ENCODE measurements at places on chromosomes 1 and 21.

DNA sequence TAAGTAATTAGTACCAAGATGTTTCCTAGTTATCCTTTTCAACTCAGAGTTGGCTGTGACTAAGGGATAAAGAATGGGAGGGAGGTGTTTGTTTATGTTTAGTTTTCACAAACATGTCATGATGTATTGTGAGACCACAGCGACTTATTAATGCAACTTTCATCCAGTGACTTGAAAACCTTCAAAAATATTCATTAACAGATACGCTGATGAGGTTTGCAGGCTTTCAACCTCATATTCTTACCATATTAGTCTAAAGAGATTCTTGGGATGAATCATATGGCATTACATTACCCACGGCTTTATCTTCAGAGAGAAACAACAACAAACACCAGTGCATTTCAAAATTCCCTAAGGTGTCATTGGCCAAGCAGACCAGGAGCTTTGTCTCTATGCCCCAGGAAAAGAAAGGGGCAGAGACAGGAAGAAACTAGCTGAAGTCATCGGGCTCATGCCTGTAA lies 36.4 kb downstream of the PALMD start:
- no peak for DNase-seq

- DNase-seq: peak; percentile 83
These were observed 85.1 kb downstream of the KCNN3 start for GRCh38 chr1:154784924-154785531.

DNA sequence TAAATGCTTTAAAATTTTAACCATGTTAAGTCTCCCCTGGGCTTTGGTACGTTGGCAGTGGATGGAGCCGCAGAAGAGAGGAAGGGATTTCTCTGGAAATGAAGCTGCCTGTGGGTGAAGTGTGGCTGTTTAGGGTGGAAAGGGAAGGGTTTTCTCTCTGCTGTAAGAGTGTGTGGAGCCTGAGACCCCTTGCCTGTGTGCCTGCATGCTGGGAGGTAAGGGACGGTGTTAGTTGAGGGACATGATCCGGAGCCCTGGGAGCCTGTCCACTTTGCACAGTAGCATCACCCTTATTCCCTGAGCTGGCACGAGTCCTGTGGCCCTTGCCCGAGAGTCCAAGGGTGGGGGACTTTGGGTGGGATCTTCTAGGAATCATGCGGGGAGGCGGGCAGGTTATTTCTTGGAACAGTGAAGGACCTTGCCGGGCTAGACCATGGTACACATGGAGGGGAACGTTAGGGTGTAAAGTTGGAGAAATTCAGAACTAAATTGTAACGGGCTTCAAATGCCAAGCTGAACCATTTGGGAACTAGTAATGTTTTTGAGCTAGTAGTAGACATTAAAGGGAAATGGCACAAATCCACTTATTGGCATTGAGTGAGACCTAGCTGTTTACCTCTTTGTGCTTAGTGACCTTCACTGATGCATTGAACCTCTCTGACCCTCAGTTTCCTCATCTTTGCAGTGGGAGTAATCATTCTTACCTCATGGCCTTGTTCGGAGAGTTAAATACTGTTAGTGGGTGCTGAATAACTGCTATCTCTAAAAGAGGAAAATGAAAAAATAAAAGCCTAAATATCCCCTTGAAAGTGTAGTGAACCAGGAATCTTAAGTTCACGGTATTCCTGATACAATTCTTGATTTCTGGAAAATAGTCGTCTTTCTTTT lies 3.5 kb downstream of the GALNT2 start:
- no peak for DNase-seq

- DNase-seq: peak; percentile 39
These were observed 2.7 kb upstream of the OLIG2 start for GRCh38 chr21:33022828-33023573.

DNA sequence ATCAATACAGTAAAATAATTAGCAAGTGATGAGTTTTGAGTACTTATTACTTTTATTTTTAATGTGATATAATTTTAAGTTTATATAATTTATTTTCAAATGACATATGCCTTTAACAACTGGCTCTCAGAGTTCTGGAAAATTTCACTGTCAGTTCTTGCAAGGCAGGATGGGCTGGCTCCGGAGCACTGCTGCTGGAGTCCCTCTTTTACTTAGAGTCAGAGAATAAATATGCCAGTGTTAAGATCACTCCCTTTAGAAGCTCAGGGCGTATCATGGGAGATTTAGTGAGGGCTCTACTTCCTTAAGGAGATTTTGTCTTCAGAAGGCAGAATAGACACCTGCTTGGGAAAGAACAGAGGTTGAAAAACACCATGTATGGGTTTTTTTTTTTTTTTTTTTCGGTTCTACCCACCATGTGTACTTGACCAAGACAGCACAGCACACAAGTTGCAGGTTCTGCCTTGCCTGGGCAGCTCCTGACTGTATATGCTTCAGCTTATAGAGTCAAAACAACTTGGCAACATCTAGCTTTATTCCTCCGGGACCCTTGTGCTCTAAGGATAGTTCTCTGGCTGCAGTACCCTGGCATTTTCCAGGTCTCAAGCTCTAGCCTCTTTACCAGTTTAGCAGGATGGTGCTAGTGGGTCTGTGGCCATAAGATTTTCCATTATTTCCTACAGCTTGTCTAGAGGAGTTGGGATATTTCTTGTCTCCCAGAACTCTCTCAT lies 29.7 kb upstream of the FMOD start:
- peak; percentile 45 for DNase-seq

DNA sequence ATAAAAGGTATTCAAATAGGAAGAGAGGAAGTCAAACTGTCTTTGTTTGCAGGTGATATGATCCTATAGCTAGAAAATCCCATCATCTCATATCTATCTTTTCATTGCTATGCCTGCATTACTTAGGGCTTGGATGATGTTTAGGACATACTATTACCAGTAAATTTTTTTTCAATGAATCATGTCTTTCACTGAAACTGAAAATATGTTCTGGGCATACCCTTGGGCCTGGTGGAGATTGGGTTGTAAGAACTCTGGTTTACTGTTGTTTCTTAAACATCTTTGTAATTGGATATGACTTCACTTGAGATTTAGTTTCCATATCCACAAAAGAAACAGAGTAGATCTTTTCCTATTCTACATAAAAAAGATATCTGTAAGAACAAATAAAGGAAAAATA lies 502.2 kb upstream of the PRMT6 start:
- no peak for DNase-seq

DNA sequence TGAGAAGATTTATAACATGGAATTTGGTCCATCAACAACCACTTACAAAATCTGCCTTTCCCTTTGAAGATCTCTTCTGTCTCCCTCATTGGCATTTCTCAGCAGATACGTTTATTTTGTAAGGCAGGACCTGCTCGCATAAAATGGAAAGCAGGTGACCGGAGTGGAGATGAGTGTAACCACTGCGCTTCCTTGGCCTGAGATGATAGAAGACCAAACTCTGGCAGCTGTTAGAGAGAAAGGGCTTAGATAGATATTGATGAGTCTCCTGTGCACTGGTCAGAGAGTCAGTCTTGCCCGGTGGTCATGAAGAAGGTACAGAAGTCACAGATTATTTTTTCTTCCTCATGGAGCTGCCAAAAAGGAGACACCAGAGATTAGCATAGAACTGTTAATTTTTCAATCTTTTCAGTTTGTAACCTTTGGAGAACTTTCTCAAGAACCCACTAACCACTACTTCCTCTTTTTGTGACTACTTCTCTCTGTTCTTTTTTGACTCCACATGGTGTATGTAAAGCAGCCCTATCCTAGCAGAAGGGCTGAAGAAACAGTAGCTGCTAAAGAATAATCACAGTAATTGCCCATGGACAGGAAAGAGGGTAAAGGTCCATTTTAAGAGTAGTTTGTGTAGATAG lies 47.6 kb downstream of the FCRL3 start:
- DNase-seq: peak; percentile 62

DNA sequence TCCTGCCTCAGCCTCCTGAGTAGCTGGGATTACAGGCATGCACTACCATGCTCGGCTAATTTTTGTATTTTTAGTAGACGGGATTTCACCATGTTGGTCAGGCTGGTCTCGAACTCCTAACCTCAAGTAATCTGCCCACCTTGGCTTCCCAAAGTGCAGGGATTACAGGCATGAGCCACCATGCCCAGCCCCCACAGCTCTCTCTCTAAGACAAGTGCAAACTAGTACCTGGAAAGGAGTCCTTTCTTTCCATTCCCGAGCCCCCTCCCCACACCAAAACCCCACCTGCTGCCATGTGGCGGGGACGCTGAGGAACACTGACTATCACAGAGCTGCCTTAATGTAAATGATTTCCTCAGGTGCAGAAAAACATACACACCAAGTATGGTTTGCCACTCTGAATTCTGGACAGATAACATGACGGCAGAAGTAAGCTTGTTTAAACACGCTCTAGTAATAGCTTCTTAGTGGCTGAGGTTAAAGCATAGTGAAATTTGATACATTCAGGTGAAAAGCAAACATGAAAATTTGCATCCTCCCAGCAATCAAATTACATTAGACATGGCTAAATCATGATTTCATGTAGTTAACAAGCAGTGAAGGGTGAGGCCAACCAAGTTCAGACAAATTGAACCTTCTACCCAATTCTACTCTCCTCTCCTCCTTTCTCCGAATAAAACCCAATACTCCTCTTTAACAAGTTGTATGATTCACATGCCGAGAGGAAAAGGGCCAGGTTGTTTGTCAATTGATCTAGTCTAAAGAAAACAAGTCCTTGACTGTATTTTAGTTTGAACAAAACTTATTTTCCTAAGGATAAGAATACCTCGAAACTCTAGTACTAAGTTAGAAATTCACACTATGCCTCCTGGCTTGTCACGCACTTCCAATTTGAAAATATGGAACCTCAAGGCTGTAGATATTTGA lies 19.8 kb downstream of the ERRFI1 start:
- DNase-seq: no peak

- DNase-seq: peak; percentile 100
These were observed 7.7 kb upstream of the CROCC start for GRCh38 chr1:16913833-16914662.

GRCh38 chr1:33897092-33897725 lies 33.3 kb downstream of the HMGB4 start:
- DNase-seq: no peak

DNA sequence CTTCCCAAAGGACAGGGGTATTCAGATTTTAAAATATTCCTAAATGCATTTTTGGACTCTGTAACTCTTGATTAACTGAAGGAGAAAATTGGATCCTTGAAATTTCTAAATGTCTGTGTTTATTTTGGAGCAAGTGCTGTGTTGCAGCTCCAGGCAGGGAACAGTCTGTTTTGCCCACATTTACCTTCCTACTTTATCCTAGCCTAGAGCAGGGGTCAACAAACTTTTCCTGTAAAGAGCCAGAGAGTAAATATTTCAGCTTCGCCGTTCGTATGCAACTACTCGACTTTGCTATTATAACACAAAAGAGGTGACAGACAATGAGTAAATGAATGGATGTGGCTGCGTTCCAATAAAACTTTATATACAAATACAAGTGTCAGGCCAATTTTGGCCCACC lies 402.2 kb downstream of the GPATCH2 start:
- no peak for DNase-seq

- DNase-seq: no peak
These were observed 105.0 kb upstream of the ADGRL2 start for GRCh38 chr1:81695741-81696140.

GRCh38 chr1:12453400-12454343 lies 164.3 kb downstream of the DHRS3 start:
- DNase-seq: no peak

- no peak for DNase-seq
These were observed 32.1 kb downstream of the SH3BGR start for GRCh38 chr21:39483917-39484316.

GRCh38 chr1:40476924-40477677 lies at the start of gene ZFP69:
ZFP69 (plus strand) TSS chr1:40477290; CDS start chr1:40479362, 2,072 bp downstream.
- DNase-seq: peak; percentile 89

GRCh38 chr1:52553362-52554266 lies 722 bp upstream of the TUT4 start:
- DNase-seq: peak; percentile 92

DNA sequence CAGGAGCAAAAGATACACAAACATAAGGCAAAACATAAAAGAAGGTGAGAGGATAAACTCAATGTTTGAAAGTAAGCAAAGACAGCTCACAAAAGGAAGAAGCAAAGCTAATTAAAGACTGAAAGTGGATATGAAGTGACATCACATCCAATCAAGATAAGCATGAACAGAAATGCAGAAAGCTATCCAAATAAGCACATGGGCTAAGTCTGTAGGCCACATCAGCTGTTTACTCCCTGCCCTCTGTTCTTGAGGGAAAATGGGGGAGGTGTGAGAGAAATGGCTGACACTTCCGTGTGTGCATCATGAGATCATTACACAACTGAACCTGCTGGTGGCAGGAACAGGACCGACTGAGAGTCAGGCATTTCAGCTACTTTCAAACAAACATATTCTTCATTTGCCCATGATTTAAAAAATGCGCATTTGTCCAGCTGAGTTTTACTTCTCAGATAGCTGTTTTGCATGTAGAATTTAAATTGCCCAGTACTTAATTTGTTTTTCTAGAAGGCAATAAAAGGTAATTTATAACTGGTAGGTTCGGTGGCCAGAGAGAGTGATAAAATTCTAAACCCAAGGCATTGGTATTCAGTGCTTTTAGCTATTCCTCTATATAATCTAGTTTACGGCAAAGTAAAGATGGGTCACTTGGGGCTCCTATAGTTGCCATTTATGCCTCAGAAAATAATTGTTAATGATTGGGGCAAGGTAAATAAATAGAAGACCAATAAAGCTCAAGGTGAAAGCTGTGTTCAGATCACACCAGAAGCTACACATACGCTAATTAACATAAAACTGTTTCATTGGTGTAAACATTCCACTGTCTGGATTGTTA lies 27.2 kb upstream of the MAN1A2 start:
- DNase-seq: no peak

- DNase-seq: no peak
These were observed 202.6 kb downstream of the GRIK1 start for GRCh38 chr21:29737186-29737585.

DNA sequence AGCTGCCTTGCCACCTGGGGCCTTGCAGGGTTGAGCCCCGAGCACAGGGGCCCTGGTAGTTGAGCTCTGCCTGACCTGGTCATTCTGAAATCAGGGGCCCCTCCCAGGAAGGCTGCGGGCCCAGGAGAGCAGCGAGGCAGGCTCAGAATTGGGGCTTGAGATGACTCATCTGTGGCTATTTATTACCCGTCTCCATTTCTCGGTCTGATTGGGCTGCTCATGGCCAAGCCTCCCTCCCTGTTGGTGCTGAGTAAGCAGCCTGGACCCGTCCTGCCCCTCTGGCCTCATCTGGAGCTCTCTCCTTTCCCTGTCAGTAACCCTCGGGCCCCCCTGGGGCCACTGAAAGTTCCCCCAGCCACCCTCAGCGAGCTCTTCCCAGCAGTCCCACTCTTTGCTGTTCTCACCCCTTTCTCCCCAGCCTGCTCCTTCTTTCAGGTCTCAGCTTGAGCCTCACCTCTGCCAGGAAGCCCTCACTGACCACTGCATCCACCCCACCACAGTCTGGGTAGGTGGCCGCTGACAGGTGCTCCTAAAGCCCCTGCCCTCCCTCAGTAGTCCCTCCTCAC lies 11.0 kb upstream of the TNFRSF8 start:
- peak; percentile 84 for DNase-seq

DNA sequence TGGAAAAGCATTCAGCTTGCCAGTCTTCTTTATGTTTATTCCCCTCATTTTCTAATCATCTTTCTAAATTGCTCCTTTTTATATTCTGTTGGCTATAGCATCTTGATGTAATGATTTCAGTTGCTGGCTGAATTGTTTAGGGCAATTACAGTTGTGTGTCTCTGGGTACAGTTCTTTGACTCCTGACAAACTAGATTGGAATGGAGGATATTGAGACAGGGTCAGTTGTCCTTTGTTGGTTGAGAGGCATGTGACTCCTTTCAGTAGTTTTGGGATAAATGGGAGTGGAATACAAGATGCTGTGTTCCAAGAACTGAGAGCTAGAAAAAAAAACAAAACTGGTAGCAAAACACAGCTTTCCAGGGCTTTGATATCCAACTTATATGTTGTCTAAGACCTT lies 1.5 kb downstream of the CENPF start:
- no peak for DNase-seq

Measured in GM13977 (cell line).